ENCODE measurements at places on chromosomes 2 and 18.
A peak's percentile ranks its signal among the peaks of the same experiment; 100 is the strongest.

DNA sequence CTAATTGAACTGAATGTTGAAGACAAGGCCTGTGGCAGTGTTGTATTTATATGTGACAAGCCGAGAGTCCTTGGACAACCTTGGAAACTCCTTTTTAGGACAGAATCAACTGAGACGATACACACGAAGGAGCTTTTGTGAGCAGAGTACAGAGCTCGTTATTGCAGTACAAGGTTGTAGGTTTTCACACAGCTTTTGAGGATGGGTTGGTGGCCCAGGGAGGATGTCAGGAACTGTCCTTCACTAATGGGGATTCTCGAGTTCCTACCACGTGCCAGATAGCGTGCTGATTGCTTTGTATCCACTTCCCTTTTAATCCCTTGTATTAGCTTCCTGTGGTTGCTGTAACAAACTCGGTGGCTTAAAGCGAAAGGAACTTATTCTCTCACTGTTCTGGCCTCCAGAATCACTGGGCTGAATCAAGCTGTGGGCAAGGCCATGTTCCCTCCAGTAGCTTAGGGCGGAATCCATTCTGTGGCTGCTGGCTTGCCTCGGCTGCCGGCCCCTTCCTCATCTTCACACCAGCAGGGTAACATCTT is 20.2 kb downstream of the INPP4A start:
- DNase-seq: peak; percentile 36

DNA sequence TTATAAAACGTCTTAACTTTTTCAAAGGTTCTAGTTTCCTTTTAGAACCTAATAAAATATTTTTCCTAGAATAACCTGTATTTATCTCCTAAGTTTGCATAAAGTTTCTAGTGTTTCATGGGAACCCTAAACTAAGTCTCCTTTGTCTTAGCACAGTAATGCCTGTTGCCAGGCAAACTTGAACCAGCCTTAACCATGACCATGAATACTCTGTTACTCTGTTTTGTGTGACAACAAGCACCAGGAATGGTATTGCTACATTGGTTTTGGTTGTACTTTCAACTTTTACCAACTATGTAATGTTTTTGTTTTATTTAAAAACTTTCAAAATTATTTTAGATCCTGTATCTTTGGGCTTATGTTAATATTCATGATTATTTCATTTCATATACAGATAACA is 137.6 kb downstream of the CERS6 start:
- no peak for DNase-seq

- DNase-seq: no peak
These were observed 152.4 kb downstream of the DYSF start for GRCh38 chr2:71605781-71606241.

GRCh38 chr2:111208639-111209038 is 87.9 kb downstream of the BCL2L11 start:
- DNase-seq: no peak

DNA sequence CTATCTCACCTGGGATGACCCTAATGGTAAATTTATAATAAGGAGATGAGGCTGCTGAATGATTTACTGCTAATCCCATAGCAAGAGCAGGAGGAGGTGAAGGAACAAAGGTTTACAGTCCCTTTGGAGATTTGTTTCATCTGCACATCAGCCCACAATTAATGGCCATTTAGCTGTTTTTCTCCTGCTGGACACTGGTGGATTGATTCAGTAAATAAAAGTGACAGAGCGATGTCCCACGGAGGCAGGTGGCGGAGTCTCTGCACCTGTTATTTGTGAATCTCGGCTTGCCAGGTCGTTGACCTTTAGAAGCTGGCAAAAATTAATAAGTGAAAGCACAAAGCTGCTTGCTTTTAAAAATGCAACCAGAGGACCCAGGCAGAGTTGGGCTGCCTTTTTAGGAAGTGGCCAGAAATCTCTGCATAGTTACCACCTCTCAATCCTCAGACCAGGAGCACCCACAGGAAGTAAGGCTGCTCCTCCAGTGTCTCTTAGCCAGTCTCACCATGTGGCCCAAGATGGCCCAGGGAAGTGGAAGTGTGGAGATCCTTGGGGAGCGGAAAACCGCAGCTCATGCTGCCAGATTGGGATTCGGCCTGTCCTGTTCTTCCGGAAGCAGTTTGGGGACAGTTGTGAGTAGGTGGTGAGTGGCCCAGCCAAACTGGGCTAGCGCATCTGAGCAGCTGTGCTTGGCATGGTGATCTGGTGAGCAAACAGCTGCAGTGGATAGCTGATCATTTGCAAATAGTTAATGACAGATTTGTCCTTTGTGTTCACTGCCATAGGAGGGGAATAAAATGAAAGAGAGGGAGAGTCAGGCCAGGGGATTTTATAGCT is 1005.7 kb upstream of the PIK3C3 start:
- no peak for DNase-seq

GRCh38 chr2:181648478-181649155 is 8.3 kb downstream of the CERKL start:
- DNase-seq: no peak

DNA sequence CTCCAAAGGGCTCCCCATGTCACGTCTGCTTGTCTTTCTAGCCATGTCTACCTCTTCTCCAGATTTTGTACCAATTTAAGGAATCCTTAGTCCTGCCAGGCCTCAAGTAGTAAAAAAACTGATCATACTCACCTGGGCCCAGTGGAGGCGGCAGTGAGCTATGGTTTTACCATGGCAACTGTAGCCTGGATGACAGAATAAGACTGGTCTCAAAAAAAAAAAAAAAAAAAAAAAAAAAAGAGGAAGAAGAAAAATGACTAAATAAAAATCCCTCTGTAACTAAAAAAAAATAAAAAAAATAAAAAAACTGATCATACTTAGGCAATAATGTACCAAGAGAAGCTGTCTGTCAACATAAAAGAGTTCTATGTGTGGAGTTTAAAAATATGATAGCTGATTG is 221.6 kb downstream of the NR4A2 start:
- peak; percentile 4 for DNase-seq

DNA sequence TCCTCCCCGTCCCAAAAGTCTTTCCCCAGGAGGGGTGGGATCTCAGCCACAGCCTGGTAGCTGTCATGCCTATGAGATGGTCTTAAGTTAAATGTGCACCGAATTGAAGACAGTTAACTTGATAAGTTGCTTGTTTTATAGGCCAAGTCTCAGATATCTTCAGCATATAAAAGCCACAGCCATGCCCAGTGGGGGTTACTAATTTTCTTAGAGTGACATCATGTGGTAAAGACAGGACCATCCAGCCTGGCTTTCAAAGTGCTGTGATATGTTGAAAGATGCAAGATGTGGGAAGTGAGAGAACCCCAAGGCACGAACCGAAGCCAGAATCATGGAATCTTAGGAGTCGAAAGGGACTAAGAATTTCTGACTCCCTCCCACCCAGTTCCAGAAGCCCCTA is 42.1 kb upstream of the FAM124B start:
- no peak for DNase-seq

DNA sequence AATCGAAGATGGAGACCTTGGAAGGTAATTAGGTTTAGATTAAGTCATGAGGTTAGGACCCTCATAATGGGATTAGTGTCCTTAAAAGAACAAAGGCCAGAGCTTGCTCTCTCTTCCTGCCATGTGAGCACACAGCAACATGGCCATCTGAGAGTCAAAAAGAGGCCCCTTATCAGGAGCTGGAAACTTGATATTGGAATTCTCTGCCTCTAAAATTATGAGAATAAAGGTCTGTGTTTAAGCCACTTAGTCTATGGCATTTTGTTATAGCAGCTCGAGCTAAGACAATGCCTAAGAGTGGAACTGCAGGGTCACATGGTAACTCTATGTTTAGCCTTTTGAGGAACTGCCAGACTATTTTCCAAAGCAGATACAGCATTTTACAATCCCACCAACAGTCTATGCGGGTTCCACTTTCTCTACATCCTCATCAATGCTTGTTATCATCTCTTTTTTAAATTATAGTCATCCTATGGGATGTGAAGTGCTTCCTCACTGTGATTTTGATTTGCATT is 42.4 kb downstream of the THADA start:
- DNase-seq: no peak

DNA sequence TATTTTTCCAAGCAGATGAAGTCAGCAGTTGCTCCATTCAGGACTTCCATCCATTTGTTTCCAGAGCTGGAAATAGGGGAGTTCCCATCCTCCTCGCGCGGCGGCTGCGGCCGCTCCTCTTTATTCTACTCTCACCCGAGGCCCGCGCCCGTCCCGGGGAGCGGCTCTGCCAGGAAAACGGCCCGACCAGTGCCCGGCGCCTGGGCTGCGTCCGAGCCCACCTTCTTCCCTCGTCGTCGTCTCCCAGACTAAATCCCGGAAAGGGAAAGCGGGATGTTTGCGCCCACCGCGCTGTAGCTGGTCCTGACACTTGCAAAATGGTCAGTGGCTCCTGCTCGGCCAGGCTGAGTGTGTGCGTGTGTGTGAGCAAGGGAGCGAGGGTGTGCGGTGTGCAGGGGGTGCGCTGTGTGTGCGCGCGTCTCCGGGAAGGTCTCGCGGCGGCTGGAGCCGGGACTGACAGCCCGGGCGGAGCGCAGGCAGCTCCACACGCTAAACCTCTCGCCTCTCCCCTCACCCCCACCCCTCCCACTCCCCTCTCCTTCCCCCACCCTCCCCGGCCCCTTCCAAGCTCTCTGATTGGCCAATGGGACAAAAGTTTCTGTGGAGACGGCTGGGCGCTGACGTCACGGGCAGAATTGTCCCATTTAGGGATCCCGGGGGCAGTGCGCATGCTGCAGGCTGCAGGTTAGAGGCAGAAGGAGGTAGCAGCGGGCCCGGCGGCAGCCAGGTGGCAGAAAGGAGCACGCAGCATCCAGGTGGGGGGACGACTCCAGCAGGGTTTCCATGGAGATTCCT is at the start of gene NOL4:
TSS of gene NOL4 (minus strand) at position 491 of the 795 bp plus-strand sequence. CDS start 1,660 bp downstream, outside the sequence.
- no peak for DNase-seq

DNA sequence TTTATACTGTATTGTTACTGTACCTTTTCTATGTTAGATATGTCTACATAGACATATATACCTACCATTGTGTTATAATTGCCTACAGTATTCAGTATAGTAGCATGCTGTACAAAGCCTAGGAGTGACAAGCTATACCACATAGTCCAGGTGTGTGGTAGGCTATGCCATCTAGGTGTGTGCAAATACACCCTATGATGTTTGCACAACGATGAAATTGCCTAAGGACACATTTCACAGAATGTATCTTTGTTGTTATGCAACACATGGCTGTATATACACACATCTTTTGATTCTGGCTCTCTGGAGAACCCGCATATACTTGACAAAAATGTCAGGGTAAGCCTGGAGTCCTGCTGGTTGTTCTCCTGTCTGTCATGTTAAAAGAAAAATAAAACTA is 85.1 kb downstream of the BCL2L11 start:
- DNase-seq: no peak

DNA sequence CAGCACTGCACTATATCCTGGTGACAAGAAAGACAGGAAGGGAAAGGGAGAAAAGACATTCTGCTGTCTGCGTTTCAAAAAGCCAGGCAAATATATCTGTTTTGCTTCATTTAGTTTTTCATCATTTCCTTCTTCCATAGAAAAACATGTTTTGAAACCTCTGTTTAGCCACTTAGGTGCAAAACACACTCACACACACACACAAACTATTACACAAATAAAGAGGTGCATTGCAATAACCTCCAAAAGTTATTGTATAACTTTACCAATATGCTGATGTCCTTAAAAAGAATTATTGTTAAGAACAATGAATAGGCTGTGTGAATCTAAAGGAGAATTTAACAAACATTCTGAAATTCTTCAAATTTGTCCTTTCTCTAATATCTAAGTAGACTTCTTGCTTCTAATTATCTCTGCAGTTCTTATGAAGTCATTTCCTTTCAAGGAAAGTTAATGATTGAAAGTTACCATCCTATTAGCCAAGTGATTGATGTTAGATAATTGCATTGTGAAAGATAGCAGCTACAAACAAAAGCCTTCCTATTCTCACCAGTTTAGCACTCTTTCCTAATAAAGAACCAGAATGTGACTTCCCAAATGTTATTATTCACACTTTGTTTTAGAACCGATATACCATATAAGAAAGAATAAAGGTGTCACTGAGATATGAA is 516.7 kb downstream of the KCNJ3 start:
- DNase-seq: no peak

- DNase-seq: no peak
These were observed 250.7 kb downstream of the SATB2 start for GRCh38 chr2:199207011-199207410.

DNA sequence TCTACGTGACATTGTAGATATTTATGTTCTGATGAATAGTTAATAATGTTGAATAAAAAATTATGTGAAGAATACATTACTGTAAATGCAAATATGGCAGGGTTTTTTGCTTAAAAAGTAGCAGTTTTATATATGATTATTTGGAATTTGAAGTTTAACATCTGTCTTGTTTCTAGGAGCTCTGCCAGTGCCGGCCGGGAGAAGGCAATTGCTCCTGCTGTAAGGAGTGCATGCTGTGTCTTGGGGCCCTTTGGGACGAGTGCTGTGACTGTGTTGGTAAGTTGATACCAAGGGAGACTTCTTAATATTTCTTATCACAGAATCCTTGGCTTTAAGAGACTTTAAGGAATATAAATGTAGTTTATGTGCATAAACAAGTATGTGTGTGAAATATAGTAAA is 25.2 kb downstream of the TWSG1 start:
- no peak for DNase-seq

- no peak for DNase-seq
These were observed 57.8 kb upstream of the CTAGE1 start for GRCh38 chr18:22475426-22476100.

DNA sequence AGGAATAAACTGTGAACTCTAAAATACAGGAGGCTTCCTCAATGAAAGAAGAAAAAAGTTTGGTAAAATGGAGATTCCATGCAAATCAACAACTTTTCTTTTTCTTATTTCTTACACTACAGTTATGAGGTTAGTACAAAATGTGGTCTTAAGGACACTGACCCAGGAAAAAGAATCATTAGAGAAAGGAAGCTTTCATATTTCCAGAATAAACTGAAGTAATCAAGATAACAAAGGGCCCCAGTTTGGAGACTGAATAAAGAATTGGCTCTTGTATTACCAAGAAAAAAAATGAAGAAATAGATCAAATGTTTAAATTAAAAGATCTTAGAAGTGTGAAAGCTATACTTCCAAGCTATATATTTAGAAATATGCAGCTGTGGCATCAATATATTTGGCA is 72.3 kb downstream of the SLC66A3 start:
- no peak for DNase-seq

DNA sequence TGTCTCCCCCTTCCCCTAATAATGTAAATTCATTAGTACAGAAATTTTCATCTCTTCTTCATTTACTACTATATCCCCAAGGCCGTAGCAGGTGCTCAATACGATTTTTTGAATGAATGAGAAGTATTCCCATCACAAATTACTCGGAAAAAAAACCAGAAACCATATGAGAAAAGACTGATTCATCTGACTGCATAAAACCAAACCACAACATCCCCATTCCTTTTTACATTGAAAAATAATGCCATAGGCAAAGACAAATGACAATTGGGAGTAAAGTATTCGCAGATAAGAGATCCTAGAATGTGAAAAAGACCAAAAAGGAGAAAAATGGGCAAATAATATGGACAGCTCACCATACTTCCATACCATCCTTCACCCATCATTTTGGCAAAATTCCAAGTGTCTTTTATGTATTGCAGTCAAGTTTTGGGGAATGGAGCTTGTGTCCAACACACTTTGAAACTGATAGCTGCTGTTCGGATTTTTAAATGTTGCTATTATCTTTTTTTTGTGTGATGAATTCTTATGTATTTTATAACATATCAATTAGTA is 1.5 kb downstream of the ZC3H8 start:
- DNase-seq: no peak

Measured in stimulated activated naive CD8-positive, alpha-beta T cell treated with anti-CD3 and anti-CD28 coated beads, Interleukin-15, Interleukin-2, amounts not matched to agents 100 U/mL and 50 U/mL, for 24 hours (primary cell).